ENCODE measurements at places on chromosomes 7 and 10.

- no peak for DNase-seq
Observed at GRCh38 chr10:21513405-21513788, 12.1 kb downstream of the SKIDA1 start.

DNA sequence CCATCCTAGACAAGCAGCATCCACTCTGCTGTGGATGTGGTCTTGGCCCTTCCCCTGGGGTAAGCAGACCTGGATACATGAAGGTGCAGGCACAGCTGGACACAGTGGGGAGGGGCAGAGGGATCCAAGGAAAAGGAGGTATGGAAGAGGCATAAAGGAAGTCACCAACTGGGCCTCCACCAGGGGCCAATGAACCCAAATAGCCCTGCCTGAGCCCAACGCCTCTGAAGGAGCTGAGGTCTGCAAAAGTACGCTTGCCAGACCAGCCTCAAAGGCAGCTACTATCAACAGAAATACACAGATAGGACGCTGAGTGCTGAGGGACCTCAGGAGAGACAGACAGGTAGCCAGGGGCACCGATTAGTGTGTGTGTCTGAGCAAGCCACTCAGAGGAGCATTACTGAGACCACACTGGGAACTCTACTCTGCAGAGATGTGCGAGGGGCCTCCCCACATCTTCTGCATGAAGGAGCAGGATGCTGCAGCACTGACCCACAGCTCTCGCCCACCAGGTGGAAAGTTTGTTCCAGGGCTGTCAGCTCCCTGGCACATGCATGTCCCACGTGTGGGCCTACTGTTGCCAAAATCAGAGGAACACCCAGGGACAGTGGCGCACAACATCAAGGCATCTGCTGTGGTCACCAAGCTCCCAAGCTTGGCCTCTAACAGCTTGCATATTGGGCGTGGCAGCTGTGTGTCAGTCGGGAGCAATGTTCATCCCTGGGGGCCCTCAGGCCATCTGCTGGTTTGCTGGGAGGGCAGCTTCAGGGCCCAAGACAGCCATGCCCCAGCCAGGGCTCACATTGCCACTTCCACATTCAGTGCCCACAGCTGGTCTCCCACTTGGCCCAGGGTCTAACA is 40.0 kb downstream of the MKI67 start:
- DNase-seq = no peak

DNA sequence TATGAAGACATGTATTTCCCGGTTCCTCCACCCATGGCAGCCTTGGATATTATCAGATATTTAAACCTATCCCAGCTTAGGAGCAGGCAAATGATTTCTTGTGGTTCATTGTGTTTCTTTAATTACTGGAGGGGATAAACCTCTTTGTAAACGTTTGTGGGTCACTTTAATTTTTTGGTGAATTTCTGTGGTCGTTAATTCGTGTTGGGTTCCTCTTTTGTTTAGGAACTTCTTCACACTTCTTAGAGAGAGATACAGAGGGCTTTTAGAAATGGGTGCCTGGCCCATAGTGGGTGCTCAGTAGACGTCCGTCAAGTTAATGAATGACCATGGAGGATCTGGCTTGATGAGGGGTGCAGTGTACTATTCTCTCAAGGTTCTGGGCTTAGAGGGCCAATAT is 27.2 kb upstream of the NUB1 start:
- no peak for DNase-seq

DNA sequence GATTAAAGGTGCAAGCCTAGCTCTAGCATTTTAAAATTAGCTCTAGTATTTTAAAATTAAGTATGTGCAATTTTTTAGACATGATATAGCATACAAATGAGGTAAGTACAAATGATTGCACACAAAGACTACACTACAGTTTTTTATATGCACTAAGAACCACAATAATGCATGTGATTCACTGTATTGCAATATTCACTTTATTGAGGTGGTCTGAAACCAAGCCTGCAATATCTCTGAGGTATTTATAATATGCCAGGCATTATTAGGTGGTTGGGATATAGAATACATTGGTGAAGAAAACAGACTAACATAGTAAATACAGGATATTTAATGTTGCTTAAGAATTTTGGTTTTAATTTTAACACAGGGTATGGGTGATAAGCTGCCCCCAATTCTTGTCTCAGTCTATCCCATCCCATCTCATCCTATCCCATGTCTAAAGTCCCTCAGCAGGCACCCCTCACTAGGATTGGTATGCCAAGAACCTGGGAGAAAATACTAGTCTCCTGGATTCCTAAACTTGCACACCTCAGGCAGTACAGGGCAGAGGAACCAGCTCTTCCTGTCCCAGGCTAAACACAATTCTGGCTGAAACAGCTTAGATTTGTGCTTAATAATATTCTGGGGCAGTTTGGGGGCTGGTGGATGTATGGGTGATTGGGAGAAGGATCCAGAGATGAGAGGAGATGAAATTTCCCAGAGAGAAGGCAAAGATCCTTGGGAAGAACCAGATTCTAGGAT is 90.4 kb downstream of the HIPK2 start:
- no peak for DNase-seq

DNA sequence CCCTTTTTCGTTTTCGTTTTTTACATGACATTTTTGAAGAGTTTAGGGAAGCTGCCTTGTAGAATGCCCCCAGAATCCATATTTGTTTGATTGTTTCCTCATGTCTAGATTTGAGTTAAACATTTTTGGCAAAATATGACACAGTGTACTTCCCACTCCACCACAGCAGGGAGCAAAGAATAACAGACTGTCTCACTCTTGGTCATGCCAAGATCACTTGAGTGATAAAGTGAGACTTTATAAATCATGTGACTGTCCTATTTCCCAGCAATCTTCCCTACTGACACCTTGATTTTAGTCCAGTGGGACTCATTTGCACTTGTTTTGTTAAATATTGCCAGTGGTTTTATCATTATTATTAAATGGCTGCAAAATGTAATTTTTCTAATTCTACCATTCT is 44.4 kb upstream of the USP6NL start:
- DNase-seq = no peak

- DNase-seq = no peak
Observed at GRCh38 chr10:132443605-132443982, 46.6 kb downstream of the PWWP2B start.

DNA sequence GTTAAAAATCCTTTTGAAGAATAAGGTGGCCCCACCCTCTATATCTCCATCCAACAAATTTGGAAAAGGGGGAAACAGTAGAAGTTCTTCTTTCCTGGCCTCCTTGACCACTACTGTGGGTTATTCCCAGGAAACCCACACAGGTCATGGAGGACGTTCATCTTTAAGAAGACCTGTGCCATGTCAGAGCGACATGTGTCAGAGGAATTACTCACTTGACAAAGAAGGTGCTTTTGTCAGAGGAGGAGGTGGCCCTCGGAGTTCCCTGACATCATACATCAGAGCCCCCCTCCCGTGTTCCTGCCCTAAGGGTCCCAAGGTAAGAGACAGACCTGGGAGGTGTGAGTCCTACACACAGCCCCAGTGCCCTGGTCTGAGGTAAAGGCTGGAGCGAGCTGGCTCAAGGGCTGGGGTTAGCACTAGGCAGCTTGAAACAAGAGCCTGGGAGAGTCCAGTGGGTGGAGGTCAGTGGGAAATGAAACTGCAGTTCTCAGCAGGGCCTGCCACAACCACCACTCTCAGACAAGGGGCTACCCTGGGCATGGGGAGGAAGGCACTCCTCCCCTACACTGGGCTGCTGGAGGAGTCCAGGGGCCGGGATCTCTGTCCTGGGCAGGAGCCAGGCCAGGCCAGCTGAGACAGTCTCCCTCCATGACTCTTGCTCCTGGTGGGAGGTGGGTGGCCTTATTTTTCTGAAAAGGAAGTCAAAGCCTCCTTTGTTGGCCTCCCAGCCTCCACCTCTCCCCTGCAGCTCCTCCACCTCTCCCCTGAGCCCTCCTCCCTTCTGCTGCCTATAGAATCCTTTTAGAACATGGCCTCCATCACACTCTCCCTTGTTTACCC is 21.8 kb upstream of the ZMIZ1 start:
- DNase-seq = no peak

DNA sequence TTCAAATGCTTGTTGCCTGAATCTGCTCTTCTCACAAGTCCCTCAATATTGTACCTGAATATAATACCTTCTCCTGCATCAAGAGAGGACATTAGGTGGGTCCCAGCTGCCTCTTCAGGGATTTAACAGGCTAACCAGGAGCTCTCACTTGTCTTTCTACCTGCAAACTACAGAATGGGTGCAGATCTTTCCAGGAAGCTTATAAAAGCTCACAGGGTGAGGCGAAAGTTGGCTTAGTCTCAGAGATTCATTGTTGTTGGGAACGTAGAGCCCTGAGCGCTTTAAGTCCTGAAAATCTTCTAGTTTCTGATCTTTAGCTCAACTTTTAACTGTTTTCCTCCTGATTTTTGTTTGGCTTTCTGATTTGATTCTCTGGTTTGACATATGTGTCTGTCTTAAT is 25.0 kb downstream of the PLAU start:
- DNase-seq = no peak

Data from thymus (tissue), 14 donors.